Karpas-422 (cell line): ENCODE measurements at places on chromosomes 1 and 21. TPM values are rescaled to one million over a fixed set of nuclear protein-coding genes. Genes with fewer than 3 reads are reported as not detected.
A peak's percentile ranks its signal among the peaks of the same experiment; 100 is the strongest.

DNA sequence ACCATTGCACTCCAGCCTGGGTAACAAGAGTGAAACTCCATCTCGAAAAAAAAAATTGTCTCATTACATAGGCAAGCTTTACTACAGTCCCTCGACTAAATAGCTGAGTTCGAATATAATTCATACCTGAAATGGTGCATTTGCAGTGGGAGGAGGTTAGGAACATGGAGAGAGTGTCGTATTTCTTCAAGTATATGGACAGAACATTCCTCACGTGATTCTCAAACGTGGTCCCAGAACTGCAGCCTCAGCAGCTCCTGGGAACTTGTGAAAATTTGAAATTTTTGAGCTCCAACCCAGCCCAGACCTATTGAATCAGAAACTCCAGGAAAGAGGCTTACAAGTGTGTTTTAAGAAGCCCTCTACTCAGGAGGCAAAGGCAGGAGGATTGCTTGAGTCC, 7.2 kb downstream of the CDA start:
- H3K36me3 ChIP-seq, result no peaks in the 10 kb centered on the region
- H3K4me1 ChIP-seq, result no peaks in the 10 kb centered on the region
- H3K4me3 ChIP-seq, result no peak overlapping the region
- H3K27ac ChIP-seq, result no peak overlapping the region

DNA sequence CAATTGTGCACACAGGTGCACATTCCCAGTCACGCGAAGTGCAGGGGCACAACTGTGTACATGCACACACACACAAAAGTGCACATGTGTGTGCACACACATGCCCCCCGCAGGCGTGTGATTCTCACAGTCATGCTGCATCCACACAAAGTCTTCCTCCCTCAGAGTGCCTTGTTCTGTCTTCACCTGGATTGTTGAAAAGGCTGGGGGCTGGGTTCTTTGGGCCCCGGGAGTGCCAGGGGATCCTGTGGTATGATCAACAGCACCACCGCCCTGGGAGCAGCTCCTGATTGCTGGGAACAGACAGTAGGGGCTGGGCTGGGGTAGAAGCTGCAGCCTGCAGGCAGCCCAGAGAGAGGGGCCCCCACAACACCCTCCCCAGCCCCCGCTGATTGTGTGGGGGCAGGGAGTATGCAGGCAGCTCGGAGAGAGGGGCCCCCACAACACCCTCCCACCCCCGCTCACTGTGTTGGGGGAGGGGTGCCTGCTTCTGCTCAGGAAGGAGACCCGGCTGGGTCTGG, 3.4 kb downstream of the COL18A1 start:
- no peaks in the 10 kb centered on the region for H3K27me3 ChIP-seq
- no peaks in the 10 kb centered on the region for H3K36me3 ChIP-seq
- no peak overlapping the region for H3K27ac ChIP-seq
- no peak for DNase-seq
- no peaks in the 10 kb centered on the region for H3K4me1 ChIP-seq
- no peak overlapping the region for H3K4me3 ChIP-seq

DNA sequence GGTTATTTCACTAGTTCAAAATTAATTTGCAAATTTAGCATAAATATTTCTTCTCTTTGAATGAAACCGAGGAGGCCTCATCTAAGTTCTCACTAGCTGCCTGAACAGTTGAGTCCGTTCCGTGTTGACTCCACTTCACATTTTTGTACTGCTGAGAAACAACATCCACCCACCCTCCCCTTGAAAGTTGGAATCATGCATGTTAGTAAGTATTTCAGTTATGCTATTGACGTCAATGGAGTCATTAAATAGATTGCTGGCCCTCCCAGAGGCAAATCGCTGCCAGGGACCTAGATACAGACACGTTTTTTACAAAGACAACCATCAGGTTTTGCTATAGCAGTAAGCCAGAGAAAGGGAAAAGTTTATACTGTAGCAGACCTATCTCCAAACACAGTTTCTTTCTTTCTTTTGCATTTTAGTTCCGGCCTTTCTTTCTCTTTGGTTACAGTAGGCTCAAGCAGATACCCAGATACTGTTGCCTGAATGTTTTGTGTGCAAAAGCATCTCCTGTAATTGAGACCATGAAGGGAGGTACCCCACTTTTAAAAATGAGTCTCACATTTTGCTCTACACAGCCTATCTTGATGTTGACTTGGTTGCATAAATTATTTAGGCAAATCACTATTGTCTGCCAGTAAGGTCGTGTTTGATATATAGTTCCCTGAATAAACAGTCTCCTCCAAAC, 262.6 kb upstream of the SGIP1 start:
- peaks cover 50% of the 10 kb centered on the region for H3K4me1 ChIP-seq
- H3K27me3 ChIP-seq, result no peaks in the 10 kb centered on the region

GRCh38 chr21:31731857-31732596, at the start of gene SCAF4:
TSS of gene SCAF4 (minus strand) at chr21:31732118. CDS start at chr21:31731692, 426 bp downstream.
- H3K27me3 ChIP-seq, result no peaks in the 10 kb centered on the region
- peaks cover 17% of the 10 kb centered on the region; the same call in 1 of the 2 replicates for H3K36me3 ChIP-seq
- DNase-seq, result peak; percentile 96
- peaks cover 48% of the 10 kb centered on the region for H3K4me1 ChIP-seq
- peak within 1 kb of the TSS; percentile 89 for H3K4me3 ChIP-seq

DNA sequence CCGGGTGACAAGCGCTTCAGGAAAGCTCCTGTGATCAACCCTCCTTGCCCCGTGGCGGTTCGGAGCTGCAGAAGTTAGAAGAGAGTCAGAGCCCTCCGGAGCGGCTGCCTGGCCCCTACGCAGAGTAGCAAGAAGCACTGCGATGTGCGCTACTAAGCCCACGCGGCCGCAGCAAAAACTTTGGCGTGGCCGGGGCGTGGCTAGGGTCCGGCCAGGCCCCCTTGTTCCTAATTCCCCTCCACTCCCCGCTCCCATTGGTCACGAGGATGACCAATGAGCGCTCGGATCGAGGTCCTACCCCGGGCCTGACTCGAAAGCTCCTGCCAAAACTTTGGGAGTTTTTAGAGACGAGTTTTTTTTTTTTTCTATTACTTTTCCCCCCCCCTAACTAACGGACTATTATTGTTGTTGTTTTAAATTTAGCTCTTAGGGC, at the start of gene HLX:
TSS of gene HLX (plus strand) at position 368 of the 433 bp plus-strand sequence. CDS start 415 bp downstream, outside the sequence.
- no peaks in the 10 kb centered on the region for H3K36me3 ChIP-seq
- no peaks in the 10 kb centered on the region for H3K4me1 ChIP-seq
- no peak within 1 kb of the TSS for H3K27ac ChIP-seq
- H3K4me3 ChIP-seq, result no peak within 1 kb of the TSS
- H3K27me3 ChIP-seq, result no peaks in the 10 kb centered on the region

Gene HES4
- not detected in 2 replicates for total RNA-seq

Gene SPRR2F
- not detected in 2 replicates for total RNA-seq
